ENCODE measurements at places on chromosomes 12 and 14.
A peak's percentile ranks its signal among the peaks of the same experiment; 100 is the strongest.

GRCh38 chr12:91813701-91814100, 331.9 kb downstream of the BTG1 start:
- DNase-seq, result peak; percentile 85

DNA sequence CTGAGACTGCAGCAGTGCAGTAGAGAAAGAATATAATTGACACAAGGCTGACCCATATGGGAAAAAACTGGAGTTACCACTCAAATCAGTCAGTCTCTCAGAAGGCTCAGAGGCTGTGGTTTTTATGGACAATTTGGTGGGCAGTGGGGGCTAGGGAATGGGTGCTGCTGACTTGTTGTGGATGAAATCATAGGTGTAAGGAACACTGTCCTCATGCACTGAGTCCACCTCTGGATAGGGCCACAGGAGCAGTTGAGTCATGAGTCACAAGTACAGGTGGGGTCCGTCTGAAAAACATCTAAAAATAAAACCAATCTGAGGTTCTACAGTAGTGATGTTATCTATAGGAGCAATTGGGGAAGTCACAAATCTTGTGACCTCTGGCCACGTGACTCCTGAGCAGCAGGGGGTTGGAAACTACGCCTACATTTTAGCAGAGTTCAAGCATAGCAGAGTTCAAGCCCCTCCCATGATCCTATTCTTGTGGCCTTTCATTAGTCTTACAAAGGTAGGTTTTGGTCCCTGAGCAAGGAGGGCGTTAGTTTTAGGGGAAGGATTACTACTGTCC, 18.1 kb upstream of the SGPP1 start:
- DNase-seq, result no peak

DNA sequence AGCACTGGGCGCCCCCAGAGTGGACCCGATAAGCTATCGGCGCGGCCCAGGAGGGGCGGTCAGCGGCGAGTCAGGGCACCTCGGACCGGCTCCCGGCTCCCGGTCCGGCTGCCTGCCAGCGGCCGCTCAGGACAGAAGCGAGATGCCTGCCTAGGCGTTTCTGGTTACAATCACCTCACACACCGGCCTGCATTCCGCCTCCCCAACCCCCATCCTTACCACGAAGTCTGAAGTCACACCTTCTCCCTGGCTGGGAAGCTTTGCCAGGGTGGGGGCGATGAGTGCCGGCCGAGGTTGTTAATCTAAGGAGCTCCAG, 42.6 kb upstream of the TBX5 start:
- DNase-seq, result no peak

DNA sequence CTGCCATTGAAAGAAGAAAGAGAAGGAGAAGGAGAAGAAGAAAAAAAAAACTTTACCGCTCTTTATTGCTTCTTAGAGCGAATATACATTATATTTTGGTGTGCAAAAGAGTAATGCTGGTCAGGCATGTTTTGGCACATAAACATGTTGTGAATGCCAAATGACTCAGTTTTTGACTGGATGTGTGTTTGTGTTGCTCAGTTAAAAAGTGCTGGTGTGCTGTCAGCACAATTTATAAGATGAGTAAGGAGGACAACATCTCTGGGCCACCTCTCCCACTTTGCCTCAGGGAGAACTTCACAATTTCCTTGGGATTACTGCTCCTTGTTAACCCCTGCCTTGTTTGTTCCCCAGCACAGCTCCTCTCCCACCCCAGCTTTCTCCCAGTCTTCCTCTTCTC, 584.8 kb downstream of the ETNK1 start:
- DNase-seq, result peak; percentile 89

GRCh38 chr12:58000499-58000898, 59.1 kb downstream of the ATP23 start:
- no peak for DNase-seq

- peak; percentile 72 for DNase-seq
Measured at GRCh38 chr14:34733245-34733644, 18.9 kb upstream of the CFL2 start.

- no peak for DNase-seq
Measured at GRCh38 chr12:68958322-68958721, 25.4 kb upstream of the CPM start.

DNA sequence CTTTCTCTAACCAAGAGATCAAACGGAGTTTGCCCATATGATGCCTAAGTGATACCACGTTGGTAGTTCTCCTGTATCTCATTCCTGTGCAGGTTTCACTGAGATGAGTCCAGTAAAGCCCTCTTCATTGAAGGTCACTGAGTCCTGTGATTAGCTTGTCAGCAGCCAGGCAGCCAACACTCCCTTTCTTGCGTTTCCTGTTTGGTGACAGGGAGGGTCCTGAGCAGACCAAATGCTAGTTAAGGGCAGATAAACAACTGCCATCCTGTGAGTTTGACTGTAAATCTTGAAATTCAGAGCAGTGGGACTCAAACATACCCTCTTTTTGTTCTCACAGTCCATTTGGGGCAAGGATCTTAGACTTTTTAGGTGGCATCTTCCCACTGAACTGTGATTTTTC, 39.4 kb downstream of the ZNF641 start:
- no peak for DNase-seq

DNA sequence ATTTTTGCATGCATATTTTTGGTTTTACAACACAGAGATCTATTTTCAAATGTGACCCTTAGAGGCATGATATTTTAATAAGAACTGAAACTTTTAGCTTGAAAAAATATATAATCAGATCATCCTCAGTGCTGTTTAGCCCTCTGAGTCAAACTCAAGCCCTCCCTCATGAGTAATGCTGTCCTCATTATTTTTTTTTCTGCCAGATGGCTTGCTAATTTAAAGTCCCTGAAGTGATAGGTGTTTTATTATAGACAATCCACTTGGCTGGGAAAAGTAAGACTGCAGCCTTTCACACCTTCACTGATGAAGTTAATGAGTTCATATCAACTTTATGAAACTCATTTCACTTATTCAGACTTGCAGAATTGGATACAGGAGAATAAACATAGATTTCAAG, 227.7 kb downstream of the SLC16A7 start:
- peak; percentile 19 for DNase-seq

GRCh38 chr12:28248555-28249145, 58.4 kb downstream of the CCDC91 start:
- DNase-seq, result no peak

- no peak for DNase-seq
Measured at GRCh38 chr14:74612350-74613021, 449 bp upstream of the LTBP2 start.
